Activated CD8-positive, alpha-beta T cell treated with anti-CD3 and anti-CD28 coated beads for 36 hours (primary cell): ENCODE measurements at places on chromosomes 4 and X. TPM values are rescaled to one million over a fixed set of nuclear protein-coding genes. Genes with fewer than 3 reads are reported as not detected.

NEIL3 gene
- total RNA-seq, result 16.6 TPM

CXCL6 gene
- not detected for total RNA-seq

PRRG1 gene
- not detected for total RNA-seq

PNCK gene
- total RNA-seq, result 0.70 TPM

ZNF732 gene
- not detected for total RNA-seq

SLC9B1 gene
- 1.9 TPM for total RNA-seq

DNA sequence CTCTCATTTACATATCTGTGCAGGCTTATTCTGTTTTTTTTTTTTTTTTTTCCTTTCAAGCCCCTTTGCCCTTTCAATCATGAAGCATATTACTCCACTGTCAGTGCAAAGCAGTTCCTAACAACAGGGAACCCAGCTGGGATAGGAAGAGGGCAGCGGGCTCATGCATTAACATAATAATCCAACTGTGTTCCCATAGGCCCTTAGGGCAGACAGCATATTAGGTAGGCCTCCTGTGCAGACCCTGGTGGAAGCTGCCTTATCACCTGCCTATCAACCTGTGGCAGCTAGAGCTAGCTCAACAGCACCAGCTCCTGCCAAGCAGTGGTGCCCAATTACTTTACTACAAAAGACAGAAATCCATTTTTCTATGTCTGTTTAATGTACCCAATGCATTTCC is 49.3 kb downstream of the SLC10A7 start:
- no peak for DNase-seq
- no peak overlapping the region for H3K4me3 ChIP-seq
- H3K36me3 ChIP-seq, result peaks cover 2% of the 10 kb centered on the region
- no peaks in the 10 kb centered on the region for H3K4me1 ChIP-seq
- H3K27me3 ChIP-seq, result no peaks in the 10 kb centered on the region

GRCh38 chr4:77777135-77777807 is 41.9 kb downstream of the CNOT6L start:
- no peak overlapping the region for H3K4me3 ChIP-seq
- no peaks in the 10 kb centered on the region for H3K27me3 ChIP-seq
- no peak for DNase-seq

- DNase-seq, result no peak
- no peaks in the 10 kb centered on the region for H3K4me1 ChIP-seq
- no peaks in the 10 kb centered on the region for H3K36me3 ChIP-seq
These were observed 217.7 kb upstream of the HAND2 start for GRCh38 chr4:173747537-173748257.

DNA sequence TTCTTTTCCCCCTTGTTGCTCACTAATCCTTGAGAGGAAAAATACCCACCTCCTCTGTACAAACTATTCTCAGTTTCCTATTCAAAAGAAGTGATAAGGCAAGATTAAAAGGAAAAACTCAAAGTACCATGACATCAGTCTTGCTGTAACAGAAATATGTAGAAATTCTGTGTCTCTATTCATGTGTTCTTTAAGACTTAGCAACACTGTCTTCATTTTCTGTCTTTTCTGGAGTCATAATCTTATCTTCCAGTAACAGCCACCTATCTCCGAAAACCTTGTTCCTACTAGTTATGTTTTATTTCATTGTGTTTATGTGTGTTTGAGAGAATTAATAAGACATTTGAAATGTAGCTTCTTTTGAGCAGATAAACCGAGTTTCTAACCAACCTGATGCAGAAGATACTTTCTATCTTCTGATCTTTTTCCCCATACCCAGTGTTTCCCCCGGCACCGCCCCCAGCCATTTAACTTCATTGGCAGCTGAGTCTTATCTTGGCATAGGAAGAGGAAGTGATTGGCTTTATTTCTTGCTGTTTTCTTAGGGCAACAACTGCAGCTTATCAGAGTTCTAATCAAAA is 8.0 kb downstream of the FAM241A start:
- H3K27me3 ChIP-seq, result no peaks in the 10 kb centered on the region
- peak; percentile 50 for DNase-seq
- H3K4me3 ChIP-seq, result peak overlapping the region; percentile 68
- H3K27ac ChIP-seq, result peak overlapping the region; percentile 77
- peaks cover 33% of the 10 kb centered on the region for H3K36me3 ChIP-seq
- H3K4me1 ChIP-seq, result peaks cover 58% of the 10 kb centered on the region

GRCh38 chrX:85619962-85620361 is 240.5 kb upstream of the POF1B start:
- no peak overlapping the region for H3K27ac ChIP-seq
- no peak for DNase-seq
- H3K27me3 ChIP-seq, result no peaks in the 10 kb centered on the region
- no peaks in the 10 kb centered on the region for H3K36me3 ChIP-seq
- no peaks in the 10 kb centered on the region for H3K4me1 ChIP-seq
- no peak overlapping the region for H3K4me3 ChIP-seq

DNA sequence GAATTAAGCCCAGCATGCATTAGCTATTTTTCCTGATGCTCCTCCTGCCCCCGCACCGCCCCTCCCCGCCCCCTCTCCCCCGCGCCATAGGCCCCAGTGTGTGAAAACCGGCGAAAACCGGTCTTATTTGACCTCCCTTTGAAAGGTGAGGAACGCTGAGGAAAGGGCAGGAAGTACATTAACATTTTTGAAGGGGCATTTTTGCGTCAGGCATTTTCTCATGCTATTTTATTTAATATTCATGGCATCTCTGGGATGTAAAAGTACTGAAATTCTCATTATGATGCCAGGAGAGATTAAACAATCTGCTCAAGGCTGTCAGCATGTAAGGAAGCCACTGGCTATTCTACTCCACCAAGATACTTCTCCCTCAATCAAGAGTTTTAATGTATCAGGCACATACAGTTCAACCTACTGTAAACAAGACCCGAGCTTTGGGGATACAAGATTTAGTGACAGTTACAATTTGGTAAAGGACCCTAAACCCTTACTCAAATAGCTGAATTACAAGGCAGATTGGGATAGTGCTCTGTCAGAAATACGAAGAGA is 1.2 kb upstream of the NMU start:
- H3K4me3 ChIP-seq, result no peak overlapping the region
- H3K36me3 ChIP-seq, result no peaks in the 10 kb centered on the region
- peaks cover 16% of the 10 kb centered on the region for H3K4me1 ChIP-seq
- peaks cover 46% of the 10 kb centered on the region for H3K27me3 ChIP-seq
- H3K27ac ChIP-seq, result no peak overlapping the region

DNA sequence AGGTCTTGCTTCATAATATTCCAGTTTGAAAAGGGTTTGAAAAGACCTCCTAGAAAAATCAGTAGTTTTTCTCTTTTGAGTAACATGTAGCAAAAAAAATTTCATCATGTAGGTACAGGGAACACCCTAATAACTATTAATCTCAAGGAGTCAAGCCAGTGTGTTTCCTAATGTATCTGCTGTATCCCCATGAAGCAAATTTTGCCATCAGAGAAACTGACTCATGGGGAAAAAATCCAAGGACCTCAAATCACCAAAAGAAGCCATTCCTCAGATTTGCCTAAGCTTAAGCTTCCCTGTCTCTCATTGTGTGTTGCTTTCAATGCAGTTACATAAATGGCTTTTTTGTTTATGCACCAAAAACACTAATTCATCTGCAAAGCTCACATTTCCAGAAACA is 29.7 kb downstream of the F9 start:
- DNase-seq, result no peak
- H3K4me1 ChIP-seq, result no peaks in the 10 kb centered on the region
- no peaks in the 10 kb centered on the region for H3K36me3 ChIP-seq
- peaks cover 3% of the 10 kb centered on the region for H3K27me3 ChIP-seq
